Pulmonary artery endothelial cell (primary cell): ENCODE measurements at places on chromosomes 4 and X.

- peak; percentile 93 for DNase-seq
Measured at GRCh38 chr4:16858275-16858752, 40.1 kb downstream of the LDB2 start.

DNA sequence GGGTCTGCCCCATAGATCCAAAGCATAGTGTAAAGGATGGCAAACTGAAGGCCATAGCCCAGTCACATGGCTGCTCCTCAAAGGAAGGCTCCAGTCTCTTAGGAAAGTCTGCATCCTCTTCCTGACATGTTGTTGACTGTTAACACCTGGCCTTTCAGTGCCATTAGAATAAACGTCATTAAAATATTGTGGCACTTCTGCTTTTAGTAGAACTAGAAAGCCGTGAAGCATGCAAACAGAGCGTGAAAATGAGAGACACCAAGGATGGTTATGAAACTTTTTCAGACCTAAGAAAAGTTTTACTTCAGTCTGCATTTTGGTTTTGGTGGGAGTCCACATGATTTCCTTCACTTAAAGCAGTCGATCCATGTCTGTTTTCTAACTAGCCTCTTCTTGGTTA, 41.1 kb upstream of the AFF2 start:
- no peak for DNase-seq

DNA sequence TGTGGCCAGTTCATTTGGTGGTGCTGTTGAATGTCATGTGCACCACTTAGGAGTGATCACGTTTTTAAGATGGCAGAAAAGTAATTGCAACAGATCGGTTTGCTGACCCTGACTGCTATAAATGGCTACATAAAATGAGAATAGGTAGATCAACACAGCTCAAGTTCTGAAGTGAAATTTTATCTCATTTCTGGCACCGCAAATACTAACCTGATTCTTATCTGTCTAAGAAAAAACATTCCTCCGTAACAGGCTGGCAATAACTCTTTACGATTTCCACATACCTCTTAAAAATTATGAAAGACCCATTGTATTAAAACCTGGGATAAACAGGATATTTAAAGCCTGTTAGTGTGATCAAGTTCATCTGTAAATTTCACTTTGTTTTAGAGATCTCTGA, 387.5 kb downstream of the PDGFC start:
- no peak for DNase-seq

GRCh38 chrX:119655125-119655524, 37.8 kb downstream of the SEPTIN6 start:
- DNase-seq = peak; percentile 55

DNA sequence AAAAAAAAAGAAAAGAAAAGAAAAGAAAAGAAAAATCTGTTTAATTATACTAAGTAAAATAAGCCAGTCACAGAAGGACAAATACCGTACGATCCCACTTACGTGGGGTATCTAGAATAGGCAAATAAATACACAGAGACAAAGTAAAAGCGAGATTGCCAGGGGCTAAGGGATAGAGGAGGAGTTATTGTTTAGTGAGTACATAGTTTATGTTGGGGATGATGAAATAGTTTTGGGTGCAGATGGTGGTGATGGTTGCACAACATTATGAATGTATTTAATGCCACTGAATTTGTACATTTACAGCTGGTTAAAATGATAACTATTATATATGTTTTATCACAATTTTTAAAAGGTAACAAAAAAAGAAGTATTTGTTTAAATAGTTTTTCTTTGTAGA, 7.1 kb downstream of the CA5B start:
- DNase-seq = no peak

- no peak for DNase-seq
Measured at GRCh38 chr4:48290146-48290772, 20.6 kb upstream of the TEC start.

DNA sequence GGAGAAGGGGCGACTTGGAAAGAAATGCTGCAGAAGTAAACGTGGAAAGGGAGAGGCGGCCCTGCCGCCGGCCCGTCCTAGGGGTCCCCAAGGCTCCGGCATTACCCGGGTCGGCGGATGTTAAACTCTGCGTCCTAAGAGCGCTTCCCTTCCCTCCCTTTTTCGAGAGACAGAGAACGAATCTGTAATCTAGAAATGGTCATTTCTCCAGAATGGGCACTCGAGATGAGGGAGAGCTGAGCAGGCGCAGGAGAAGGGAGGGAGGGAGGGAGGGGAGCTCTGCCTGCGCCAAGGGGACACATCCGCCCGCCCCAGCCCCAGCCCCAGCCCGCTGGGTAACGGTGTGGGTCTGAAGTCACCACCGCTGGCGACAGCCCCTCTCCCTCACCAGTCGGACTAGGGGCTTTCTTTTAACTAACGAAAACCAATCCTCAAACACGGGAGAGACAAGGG, 1.7 kb downstream of the HCFC1 start:
- DNase-seq = no peak

DNA sequence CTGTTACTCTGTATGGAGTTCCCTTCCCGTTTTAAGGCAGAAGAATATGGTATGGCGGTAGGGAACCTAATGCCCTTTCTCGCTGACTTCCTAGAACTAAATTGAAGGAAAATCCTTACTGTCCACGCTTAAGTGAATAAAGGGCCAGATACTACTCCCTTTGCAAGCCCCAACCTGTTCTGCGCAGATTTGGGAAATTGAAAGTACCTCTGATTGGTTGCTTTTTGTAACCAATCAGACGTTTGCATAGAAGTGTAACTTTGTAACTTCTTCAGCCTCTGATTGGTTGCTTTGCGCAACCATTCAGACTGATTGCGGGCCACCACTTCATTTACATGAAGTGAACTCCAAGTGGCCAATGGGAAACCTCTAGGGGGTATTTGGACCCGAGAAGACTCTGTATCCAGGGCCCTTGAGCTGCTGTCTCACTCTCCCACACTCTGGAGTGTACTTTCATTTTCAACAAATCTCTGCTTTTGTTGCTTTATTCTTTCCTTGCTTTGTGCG, 1.2 kb upstream of the TMEM33 start:
- no peak for DNase-seq

DNA sequence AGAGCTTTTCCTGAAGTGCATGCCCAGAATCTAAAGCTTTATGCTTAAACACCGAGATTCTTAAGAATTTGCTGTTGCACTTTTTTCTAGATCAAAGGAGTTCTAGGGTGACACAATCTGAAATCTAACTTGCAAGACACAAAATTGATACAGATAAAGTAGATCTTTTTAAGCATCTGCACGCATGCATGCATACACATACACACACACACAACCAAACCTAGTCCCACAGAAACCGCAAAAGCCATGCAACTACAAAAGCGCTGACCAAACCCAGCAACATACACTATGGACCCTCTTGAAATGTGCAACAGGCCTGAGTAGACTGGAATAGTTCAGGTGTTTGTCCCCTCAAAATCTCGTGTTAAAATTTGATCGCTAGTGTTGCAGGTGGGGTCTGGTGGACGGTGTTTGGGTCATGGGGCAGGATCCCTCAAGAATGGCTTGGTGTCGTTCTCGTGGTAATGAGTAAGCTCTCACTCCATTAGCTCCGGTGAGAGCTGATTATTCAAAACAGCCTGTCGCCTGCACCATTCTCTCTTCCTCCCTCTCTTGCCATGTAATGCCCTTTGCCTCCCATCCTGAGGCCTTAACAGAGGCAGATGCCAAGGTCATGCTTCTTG, 52.7 kb downstream of the IRF2 start:
- no peak for DNase-seq

DNA sequence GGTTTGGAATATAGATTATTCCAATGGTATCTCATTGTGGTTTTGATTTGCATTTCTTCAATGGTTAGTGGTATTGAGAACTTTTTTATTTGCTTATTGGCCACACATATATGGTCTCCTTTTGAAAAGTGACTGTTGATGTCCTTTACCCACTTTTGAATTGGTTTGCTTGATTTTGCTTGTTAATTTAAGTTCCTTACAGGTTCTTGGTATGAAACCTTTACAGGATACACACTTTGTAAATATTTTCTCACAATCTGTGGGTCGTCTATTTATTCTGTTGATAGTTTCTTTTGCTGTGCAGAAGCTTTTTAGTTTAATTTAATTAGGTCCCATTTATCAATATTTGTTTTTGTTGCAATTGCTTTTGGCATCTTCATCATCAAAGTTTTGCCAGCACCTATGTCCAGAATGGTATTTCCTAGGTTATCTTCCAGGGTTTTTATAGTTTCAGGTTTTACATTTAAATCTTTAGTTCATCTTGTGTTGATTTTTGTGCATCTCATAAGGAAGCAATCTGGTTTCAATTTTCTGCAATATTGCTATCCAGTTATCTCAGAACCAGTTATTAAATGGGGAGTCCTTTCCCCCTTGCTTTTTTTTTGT, 475.7 kb upstream of the PABPC4L start:
- DNase-seq = no peak

GRCh38 chrX:9707306-9708033, 58.2 kb downstream of the GPR143 start:
- DNase-seq = no peak

GRCh38 chr4:128718768-128719167, 90.7 kb upstream of the JADE1 start:
- DNase-seq = no peak

- DNase-seq = no peak
Measured at GRCh38 chr4:105179539-105180401, 33.1 kb downstream of the TET2 start.

GRCh38 chrX:2548711-2549423, 48.1 kb upstream of the DHRSX start:
- no peak for DNase-seq

- peak; percentile 68 for DNase-seq
Measured at GRCh38 chr4:176383273-176384077, 63.7 kb downstream of the SPCS3 start.

- DNase-seq = no peak
Measured at GRCh38 chr4:89110541-89110985, 770 bp upstream of the TIGD2 start.

- DNase-seq = no peak
Measured at GRCh38 chr4:97144199-97144598, 999.1 kb downstream of the STPG2 start.

DNA sequence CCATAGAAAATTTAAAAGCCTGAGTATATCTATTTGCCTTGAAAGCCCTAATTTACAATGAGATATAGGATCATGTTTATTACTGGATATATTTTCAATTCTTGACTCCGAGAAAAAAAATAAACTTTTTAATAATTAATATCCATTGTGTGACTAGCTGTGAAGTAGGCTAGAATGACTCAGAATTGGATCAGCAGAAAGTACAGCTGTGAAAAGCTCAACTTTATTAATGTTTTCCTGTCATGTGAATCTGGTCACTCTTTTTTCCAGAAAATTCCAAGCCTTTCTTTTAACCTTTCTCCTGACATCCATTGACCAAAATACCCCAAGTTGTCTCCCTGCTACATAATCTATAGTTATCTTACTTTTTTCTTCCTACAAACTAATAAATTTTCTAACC, 171.8 kb upstream of the PACRGL start:
- DNase-seq = no peak

GRCh38 chrX:130746709-130747342, 156.2 kb downstream of the ENOX2 start:
- DNase-seq = no peak

GRCh38 chr4:103099691-103100392, at the start of gene BDH2:
BDH2 (minus strand) TSS chr4:103099834; CDS start chr4:103096254, 3,580 bp downstream.
- DNase-seq = peak; percentile 83

GRCh38 chr4:182683661-182684060, 233.5 kb downstream of the DCTD start:
- DNase-seq = no peak

GRCh38 chr4:138256608-138257007, 14.5 kb upstream of the SLC7A11 start:
- no peak for DNase-seq

DNA sequence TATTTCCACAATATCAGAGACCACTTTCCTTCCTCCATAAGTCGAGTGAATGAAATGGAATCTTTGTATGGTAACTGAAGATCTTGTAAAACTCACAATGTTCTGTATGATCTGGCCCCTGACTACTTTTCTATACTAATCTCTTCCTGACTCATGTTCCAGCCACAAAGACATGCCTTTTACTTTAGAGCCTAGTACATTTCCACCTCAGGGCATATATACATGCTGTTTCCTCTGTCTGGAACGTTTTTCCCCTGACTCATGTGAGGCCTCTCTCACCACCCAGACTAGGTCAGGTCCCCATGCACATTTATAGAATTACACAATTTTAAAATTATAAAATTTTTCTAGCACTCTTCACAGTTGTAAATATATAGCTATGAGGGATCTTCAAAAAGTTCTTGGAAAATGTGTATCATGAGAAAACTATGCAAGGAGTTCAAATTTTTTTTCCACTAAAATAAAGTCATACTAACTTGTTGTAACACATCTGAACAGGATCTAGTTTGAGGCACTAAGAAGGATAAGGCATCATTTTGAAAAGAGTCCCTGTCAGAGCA, 208.8 kb downstream of the SH2D1A start:
- DNase-seq = no peak

GRCh38 chr4:6658209-6658595, 17.7 kb downstream of the MRFAP1 start:
- DNase-seq = no peak

GRCh38 chr4:24321131-24321530, 263.2 kb downstream of the DHX15 start:
- DNase-seq = no peak

DNA sequence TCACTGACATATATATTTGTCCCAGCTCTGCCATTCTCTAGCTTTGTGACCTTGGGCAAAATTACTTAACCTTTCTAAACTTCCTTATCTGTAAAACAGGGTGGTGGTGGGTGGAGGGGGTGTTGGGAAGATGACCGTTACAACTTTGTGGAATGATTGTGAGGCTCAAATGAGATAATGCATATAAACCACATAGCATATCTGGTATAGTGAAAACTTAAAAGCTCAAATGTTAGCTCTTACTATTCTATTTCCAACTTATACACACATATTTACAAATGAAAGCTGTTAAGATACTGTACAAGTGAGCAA, 52.9 kb upstream of the HPRT1 start:
- no peak for DNase-seq

- no peak for DNase-seq
Measured at GRCh38 chrX:55196688-55197087, 23.5 kb upstream of the PAGE5 start.
